ENCODE measurements at places on chromosomes 7 and 10.
A peak's percentile ranks its signal among the peaks of the same experiment; 100 is the strongest.

- DNase-seq = no peak
Measured at GRCh38 chr7:128398016-128398840, 11.6 kb downstream of the IMPDH1 start.

GRCh38 chr10:62048919-62049623 is 147.6 kb downstream of the ARID5B start:
- DNase-seq = peak; percentile 25

- no peak for DNase-seq
Measured at GRCh38 chr7:47416492-47417480, 165.1 kb downstream of the TNS3 start.

- no peak for DNase-seq
Measured at GRCh38 chr7:106010331-106010730, 47.3 kb downstream of the CDHR3 start.

DNA sequence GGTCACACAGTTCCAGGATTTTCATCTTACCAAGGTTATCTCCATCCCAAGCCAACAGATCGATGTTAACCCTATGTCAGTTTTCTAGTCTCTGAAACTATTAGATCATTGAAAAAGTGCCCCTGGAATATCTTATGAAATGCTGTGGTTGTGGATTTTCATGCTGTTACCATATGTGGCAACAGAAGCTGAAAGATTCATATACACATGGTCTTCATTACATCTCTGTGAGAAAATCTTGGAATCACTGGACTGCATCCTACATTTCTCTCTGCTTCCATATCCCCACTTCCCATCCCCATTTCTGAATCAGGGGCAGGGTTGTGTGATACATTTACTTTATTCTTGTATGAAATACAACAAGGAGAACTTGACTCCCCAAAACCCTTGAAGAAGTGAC is 146.1 kb downstream of the SLC16A9 start:
- no peak for DNase-seq

- DNase-seq = no peak
Measured at GRCh38 chr10:78995987-78996791, 72.6 kb upstream of the ZMIZ1 start.

DNA sequence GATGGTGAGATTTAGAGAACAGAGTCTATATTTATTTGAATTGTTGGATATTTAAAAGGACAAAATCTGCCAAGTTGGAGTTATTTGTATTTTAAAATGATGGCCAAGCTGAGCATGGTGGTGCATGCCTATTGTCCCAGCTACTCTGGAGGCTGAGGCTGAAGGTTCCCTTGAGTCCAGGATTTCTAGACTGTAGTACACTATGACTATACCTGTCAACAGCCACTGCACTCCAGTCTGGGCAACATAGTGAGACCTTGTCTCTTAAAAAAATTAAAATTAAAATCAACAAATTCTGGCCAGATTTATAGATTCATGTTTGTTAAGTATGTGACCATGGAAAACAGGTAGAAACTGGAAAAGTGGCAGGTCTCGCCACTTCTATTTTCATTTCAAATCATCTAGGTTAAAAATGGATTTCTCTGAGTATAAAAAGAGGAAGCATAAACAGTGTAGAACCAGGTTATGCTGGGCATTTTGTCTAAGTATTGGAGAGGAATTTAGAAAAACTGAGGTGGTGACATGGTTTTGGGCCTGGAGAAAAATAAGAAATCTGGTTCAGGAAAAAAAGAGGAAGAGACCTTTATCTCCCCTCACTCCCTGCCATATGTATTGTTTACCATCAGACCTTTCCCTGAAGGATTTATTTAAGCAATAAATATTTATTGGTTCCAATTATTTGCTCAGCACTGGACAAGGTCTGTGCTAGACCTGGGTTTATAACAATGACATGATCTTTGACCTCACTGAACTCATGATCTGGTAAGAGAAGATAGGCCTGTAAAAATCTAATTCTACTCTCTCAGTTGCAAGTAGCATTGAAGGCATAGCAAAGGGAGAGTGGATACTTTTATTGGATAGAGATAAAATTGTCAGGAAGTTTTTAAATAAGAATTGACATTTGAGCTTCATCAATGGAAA is 134.2 kb downstream of the TSPAN12 start:
- no peak for DNase-seq

DNA sequence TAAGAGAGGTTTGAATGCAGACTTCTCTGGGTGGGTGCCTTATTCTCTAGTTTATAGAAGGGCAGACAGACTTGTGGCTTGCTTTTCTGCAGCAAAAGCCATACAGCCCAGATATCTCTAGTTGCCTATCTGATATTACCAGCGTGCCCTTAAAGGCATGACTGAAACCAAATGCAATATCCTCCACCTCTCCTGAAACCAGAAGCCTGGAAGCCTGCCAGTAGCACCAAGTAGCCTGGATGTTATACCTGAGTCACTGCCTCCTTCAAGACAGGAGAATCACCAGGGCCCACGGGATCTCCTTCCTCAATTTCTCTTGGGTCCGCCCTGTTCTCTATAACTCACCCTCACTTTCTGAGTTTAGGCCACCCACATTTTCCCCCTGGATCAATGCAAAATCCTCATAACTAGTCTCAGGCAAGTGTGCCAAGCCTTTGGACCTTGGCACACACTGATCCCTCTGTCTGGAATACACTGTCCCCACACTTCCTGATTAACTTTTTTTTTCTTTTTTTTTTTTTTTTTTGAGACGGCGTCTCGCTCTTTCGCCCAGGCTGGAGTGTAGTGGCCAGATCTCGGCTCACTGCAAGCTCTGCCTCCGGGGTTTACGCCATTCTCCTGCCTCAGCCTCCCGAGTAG is 638.4 kb downstream of the GALNT17 start:
- DNase-seq = no peak

DNA sequence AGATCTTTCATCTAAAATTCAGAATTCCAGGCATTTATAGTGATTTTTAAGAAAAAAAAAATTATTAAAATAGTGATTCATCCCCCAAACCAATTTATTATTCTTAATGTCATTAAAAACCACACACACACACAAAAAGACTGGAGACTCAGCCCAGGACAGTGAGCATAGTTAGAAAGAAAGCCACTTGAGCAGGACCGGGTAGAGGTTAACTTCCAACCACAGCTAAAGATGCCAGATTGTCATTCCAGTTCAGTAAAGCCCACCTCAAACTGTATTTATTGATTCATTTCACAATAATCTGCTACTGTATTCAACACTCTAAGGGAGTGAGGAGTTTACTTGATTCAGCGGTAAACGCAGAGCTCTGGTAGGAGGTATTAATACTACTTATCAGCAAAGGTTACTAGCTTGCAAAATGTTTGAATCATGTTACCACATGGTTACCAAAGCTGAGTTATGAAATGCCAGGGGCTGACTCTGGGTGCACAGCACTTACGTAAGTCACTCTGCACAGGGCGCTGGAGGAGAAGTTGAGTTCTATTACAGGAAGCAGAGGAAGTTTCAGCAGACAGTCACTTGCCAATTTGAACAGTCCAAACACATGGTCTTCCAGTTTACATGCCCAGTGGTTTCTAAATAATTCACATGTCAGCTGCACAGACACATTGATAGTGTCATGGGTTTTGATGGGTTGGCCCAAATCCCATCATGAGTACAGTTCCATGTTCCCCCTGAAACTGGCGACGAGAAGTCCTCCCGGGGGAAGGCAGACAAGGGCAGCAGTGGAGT is 64.6 kb downstream of the KLF6 start:
- no peak for DNase-seq

GRCh38 chr7:36456138-36456537 is 66.5 kb downstream of the ANLN start:
- no peak for DNase-seq

GRCh38 chr10:128382225-128382624 is 256.0 kb upstream of the MKI67 start:
- no peak for DNase-seq

DNA sequence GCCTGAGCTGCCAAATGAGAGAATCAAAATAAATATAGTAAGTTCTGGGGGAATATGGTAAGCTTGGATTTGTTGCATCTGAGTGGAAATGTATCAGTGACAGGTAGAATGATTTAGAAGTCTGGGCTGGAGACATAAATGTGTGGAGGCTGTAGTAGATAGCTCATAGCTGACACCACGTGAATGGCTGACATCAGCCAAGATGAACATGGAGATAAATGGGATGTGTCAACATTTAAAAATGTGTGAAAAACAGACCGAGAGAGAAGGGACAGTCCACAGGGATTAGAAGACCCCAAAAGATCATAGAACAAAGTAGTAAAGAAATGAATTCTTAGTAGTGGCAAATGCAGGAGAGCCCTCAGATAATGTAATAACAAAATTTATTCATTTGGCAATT is 40.9 kb downstream of the NAMPT start:
- DNase-seq = no peak

- DNase-seq = no peak
Measured at GRCh38 chr10:52951824-52952223, 179.2 kb upstream of the MBL2 start.

- no peak for DNase-seq
Measured at GRCh38 chr10:37947526-37947925, 28.9 kb downstream of the ZNF25 start.

GRCh38 chr10:117351996-117352395 is 23.2 kb downstream of the PDZD8 start:
- no peak for DNase-seq

DNA sequence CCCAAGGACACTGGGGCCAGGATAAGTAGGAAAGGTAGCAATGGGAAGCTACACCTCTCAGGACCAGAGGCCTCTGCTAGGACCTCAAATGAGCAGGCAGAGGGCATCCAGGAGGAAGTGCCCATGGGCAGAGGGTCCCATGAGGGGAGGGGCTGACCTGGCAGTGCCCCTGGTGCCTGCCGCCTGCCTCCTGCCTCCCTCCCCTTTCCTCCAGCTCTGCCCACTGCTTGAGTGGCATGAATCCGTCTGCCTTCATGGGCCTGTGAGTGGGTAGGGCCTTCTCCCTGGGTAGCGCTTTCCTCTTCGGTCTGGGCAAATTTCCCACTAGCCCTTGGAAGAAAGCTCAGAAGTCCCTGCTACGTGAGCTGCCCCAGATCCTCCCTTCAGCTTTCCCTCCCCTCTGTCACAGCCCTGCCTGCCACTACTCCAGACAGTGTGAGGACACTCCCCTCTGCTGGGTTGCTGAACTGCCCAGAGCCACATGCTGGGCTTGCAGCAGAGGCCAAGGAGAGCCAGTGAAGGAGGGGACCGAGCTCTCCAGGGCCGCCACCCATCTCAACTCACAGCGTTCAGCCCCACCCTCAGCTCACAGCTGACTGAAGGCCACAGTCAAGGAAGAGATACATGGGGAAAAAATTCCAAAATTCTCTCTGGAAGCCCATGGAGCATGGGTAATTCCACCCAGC is 141.4 kb downstream of the ARHGAP22 start:
- DNase-seq = no peak

- no peak for DNase-seq
Measured at GRCh38 chr7:18292584-18292983, 203.0 kb upstream of the HDAC9 start.

- DNase-seq = no peak
Measured at GRCh38 chr7:114628362-114628761, 213.7 kb downstream of the FOXP2 start.

GRCh38 chr7:50869108-50869725 is 86.5 kb upstream of the GRB10 start:
- DNase-seq = no peak

- no peak for DNase-seq
Measured at GRCh38 chr10:50576245-50576815, 47.4 kb downstream of the SGMS1 start.

DNA sequence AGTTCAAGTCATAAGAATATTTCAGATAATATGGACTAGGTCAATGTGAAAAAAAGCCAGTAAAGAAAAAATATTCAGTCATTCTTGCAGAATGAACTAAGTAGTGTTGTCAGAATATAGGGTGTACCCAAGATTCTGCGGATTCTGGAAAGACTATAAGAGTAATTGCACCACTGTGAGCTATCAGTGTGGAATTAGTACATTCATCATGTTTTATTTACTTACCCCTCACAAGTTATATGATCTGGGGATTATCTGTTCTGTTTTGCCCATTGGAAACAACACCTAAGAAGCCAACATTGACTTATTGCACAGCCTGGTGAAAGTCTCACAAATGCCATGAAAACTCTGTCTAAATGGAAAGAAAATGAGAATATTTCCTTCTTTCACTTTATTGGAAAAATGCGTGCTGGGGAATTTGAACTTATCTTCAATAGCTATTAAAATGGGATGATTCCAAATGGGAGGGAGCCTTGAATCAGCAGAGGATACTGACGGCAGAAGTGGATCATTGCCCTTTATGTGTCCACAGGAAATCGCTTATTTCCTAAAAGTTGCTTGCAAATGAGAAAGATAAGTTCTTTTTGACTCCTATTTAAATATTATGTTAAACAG is 563.3 kb upstream of the POM121L12 start:
- DNase-seq = no peak

DNA sequence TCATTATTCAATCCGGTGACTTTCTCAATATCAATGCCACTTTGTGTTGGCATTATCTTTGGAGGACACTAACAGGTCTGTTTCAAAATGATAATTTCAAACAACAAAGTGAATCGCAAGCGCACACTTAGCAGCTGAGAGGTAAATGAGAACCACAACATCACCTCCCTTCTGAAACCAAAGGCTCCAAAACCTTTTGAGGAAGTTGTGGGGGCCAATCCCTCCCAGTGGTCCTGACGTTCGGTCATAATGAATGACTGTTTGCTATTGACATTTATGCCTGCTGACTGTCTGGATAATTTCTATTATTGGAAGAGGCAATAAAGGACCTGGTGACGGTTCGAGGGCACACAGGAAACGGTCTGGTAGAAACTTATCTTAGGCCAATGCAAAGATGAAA is 1.8 kb downstream of the ADARB2 start:
- no peak for DNase-seq

GRCh38 chr10:117619707-117620405 is 77.3 kb downstream of the EMX2 start:
- DNase-seq = no peak

DNA sequence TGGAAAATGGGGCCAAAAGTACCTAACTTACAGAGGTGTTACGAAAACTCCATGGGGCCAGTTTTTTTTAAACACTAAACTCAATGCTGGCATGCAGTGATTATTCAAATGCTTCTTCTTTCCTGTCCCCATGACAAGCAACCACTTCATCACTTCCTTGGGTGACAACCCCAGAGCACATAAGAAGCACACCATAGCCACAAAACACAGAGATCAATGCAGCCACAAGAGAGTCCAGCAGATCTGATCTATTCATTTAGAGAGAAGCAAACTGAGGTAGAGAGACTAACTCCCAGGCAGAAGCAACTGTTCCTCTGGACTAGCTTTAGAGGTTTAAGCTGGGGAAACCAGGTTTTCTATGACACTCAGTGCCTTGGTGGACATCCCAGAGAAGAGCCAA is 180.0 kb downstream of the GRID1 start:
- no peak for DNase-seq

GRCh38 chr7:94660006-94660405 is 4.1 kb upstream of the SGCE start:
- DNase-seq = no peak

Measured in activated naive CD4-positive, alpha-beta T cell (primary cell).